ENCODE measurements at places on chromosomes 3 and 15. TPM values are rescaled to one million over a fixed set of nuclear protein-coding genes. Genes with fewer than 3 reads are reported as not detected.

Gene ANKRD63
- not detected for polyA plus RNA-seq

Gene PRTG
- polyA plus RNA-seq: 0.40 TPM

Gene ACKR4
- 1.6 TPM for polyA plus RNA-seq

Gene RHOV
- polyA plus RNA-seq: 0.16 TPM

Gene LSMEM2
- 0.09 TPM for polyA plus RNA-seq

Gene TPRG1
- 2.6 TPM for polyA plus RNA-seq

Gene RSL24D1
- 43.0 TPM for polyA plus RNA-seq

Gene ZNF774
- 1.0 TPM for polyA plus RNA-seq

Gene TTLL13
- 0.20 TPM for polyA plus RNA-seq

Gene CHRM5
- 0.15 TPM for polyA plus RNA-seq

GRCh38 chr3:52533623-52534280 is at the start of gene NT5DC2:
NT5DC2 (minus strand) TSS chr3:52533857; CDS start chr3:52533737, 120 bp downstream.
- DNase-seq: peak; percentile 76

DNA sequence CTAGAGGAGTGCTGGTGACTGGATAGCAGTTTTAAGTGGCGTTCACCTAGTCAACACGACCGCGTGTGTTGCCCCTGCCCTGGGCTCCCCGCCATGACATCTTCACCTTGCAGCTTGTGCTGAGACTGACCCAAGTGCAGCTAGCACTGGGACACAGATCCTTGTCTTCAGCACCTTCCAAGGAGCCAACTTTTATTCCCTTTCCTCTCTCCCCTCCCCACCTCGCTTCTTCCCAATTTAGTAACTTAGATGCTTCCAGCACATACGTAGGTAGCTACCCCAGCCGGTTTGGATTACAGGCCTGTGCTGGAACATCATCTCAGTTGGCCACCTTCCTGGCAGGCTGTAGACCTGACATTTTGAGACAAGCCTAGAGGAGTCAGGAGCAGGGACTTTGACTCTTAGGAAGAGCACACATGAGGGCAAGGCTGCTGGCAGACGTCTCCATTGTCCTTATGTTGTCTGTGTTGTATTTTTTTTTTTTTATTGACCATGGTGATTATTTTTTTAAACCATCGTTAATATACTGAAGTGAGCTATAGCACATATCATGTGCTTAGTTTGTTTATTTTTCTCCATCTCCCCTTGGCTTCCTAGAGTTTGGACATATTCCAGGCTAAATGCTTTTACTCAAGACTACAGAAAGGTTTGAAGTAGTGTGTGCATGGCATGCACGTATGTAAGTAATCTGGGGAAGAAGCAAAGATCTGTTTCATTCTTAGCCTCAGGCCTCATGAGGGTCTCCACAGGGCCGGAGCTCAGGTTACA is 61.1 kb downstream of the AAGAB start:
- DNase-seq: no peak

GRCh38 chr3:4042869-4043268 is 243.6 kb downstream of the LRRN1 start:
- DNase-seq: no peak

DNA sequence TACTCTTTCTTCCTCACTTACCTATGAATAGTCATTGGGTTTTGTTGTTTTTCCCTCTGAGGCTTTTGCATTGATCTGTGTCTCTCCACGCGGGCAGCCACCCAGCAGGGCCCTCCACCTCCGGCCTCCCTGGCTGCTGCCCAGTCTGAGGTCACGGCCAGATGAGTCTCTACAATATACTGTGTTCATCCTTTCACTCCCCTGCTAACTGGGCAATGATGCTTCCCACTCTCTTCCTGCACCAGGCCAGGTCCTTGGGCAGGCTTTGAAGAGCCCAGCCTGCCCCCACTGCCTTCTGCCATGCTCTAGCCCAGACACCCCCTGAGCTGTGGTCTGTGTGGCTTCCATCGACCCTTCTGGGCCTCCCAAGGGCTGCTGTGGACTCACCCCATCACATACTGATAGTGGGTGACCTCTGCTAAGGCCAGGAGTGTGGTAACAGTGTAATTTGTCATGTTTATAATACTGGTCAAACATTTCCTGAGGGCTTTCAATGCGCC is 18.0 kb downstream of the PDIA5 start:
- peak; percentile 64 for DNase-seq

DNA sequence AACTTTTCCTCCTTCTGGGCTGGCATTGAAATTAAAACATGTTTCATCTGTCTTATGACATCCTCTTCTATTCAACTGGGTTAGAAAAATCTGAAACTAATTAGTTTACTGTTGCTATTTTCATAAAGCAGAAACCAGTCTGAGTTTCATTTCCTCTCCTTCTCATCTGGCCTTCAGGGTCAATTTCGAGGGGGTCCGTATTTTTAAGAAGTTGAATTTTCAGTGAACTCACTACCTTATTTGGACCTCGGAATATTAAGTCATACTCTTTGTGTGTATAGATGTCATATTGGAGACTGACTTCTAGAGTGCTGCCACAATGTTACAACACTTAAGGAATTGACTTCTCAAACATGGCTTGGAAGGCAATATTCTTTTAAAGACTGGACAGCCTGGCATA is 485.9 kb downstream of the SQOR start:
- no peak for DNase-seq

DNA sequence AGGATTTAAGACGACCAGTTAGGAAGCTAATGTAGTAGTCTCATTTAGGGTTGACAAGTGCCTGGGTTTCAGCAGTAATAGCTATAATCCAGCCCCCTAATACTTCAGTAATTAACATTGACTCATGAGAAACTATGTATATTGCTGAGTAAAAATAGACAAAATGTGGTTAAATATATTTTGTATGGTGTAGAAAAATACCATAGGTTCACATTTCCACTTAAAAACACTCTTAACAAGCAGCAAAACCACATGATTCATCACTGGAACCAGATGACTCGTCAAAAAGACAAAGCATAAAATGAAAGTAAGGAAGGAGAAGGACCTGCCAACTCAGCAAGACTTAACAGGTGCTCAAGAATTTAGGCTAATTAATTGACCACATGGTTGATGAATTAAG is 288.9 kb downstream of the EFHB start:
- DNase-seq: no peak

DNA sequence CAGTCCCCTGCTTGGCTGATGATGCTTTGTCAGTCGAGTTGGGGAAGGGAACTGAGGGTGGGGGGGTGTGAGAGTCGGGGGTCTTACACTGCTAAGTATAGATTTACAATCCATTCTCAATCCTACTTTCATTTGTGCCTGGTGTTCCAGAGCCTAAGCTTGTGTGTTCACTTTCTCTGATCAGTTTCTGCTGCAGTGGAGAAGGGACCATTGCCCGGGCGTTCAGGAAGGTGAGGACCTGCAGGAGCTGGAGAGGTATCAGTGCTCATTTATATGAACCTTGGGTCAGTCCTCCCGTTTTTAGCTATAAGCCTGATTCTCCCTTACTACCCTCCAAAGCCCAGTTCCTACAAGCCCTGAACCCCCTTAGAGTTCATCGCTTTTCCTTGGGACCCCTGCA is 41.0 kb upstream of the TRAK1 start:
- DNase-seq: peak; percentile 7

DNA sequence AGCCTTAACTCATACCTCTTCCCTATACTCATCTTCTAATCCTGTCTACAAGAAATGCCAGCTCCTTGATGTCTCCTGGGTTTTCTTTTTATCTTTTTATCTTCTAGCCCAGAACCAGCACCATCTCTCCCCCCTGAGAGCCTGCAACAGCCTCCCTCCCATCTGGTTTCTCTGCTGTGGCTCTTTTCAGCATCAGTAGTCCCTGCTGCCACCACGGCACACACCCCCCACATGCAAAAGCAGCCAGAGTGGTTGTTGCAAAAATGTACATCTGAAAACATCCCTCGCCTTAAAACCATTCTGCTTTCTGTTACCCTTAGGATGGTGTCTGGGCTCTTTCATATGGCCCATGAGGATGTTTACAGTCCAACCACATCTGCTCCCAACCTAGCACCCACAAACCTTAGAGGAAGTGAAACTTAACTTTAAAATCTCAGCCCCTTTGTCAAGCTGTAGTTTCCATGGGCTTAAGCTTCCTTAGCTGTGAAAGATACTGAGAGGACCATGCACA is 775 bp downstream of the TTC21A start:
- DNase-seq: no peak

GRCh38 chr3:129576514-129577352 is 29.7 kb downstream of the PLXND1 start:
- peak; percentile 74 for DNase-seq

- DNase-seq: no peak
Measured at GRCh38 chr3:32200992-32201758, 37.3 kb upstream of the CMTM8 start.

DNA sequence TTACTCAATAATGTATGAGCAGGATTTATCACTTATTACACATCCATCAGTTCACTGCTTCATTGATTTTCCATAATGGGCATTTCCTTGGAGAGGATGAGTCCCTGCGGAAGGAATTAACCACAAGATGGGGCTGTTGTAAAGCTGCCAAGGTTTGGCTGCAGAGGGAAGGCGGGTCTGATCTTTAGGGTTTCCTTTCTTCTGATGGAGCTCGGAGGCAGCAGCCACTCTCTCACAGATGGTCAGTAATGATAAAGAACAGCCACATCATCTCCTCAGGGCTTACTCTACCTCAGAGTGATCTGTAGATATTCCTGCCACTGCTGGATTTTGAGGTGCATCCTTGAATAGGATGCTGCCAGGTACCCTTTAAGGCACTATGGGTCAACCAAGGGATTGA is 115.2 kb downstream of the USP13 start:
- DNase-seq: no peak

GRCh38 chr3:194995334-194995733 is 275.6 kb downstream of the XXYLT1 start:
- DNase-seq: peak; percentile 11

- DNase-seq: no peak
Measured at GRCh38 chr3:156694536-156694935, 20.1 kb downstream of the TIPARP start.

DNA sequence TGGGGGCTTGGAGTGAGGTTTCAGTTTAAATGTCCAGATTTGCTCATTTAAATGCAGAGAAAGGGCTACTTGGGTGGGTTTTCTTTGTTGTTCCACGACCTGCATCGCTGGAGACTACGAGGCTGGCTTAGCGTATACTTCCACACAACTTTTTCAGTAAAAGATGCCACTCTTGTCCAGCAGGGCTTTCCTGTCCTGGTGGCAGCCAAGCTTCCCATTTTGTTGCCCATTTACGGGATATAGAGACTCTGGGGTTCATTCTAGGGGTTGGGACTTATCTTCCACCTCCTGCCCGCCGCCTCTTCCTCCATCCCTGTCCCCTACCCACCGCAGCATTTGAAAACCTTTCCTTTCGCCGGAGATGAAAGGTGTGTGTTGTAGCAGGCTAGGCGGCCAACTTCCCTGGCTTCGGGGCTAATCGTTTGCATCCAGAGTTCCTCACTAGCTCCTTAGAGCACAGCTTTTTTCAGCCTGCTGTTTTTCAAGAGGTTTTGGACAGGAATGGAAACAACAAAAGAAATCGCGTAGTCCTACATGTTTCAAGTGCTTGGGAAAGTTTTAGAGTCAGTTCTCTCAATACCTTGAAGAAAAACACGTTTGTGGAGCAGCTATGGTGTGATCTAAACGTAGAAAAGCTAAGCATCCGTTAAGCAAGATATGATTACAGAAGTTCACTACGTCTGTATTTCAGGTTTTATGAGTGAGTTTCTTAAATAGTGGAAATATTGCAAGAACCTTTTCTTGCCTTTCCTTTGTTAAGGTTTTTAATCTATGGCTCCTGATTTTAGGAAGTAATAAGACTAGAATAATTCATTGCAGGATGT is 843 bp downstream of the CHRNA5 start:
- no peak for DNase-seq

DNA sequence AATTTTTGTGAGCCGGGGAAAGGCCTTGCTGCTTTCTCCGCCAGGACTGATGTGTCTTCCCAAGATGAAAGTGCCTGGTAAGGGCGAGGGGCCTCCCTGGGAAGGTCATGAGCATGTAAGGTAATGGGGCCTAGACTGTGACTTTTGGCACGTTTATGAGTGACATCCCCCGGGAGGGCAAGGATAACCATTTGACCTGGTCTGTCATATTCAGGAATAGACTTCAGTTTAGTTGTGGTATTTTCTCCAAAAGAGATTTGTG is 631 bp upstream of the CNBP start:
- DNase-seq: peak; percentile 45

- DNase-seq: no peak
Measured at GRCh38 chr3:14388201-14388600, 14.2 kb upstream of the SLC6A6 start.

Data from adrenal gland (tissue), 19 donors.